RWPE1 (cell line): ENCODE measurements at places on chromosomes 2 and 18.

GRCh38 chr2:54879032-54879431 is 155.6 kb downstream of the EML6 start:
- DNase-seq = no peak

DNA sequence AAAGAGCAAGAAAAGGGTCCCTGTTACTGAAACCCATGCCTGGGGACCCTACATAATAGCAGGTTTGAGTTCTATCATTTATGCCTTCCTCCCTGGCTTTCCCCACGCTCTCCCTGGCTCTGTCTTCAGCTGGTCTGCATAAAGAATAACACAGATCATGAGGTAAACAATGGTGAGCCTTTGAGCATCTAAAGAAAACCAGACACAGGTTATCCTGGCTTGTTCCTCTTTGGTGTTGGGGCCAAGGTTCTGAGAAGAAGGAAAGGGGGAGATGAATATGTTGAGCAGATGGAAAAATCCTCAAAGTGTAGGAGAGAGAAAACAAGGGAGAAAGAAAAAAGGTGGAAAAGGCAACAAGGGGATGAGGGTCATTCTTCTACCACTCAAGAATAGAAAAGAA is 127.3 kb downstream of the CABYR start:
- no peak for DNase-seq

- DNase-seq = no peak
These were observed 12.0 kb downstream of the SLC30A3 start for GRCh38 chr2:27250652-27251379.

DNA sequence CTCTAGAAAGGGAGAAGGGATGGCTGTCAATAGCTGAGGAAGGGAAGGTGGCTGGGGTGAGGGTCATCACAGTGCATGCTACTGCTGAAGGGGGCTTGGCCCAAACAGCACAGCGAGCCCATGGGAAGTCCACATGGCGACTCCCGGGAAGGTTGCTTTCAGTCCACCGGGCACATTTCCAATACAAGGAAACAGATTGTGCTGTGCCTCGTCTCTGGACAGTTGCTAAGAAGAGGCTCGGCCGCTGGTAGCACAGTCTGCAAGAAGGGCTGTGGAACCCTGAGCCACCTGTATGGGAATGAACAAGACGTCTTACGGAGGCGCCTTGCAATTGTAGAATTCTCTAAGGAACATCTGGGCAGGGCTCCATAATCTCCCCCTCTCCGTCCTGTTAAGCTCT is 123.1 kb downstream of the CELF4 start:
- no peak for DNase-seq

GRCh38 chr2:209917154-209917771 is 85.2 kb upstream of the RPE start:
- no peak for DNase-seq

DNA sequence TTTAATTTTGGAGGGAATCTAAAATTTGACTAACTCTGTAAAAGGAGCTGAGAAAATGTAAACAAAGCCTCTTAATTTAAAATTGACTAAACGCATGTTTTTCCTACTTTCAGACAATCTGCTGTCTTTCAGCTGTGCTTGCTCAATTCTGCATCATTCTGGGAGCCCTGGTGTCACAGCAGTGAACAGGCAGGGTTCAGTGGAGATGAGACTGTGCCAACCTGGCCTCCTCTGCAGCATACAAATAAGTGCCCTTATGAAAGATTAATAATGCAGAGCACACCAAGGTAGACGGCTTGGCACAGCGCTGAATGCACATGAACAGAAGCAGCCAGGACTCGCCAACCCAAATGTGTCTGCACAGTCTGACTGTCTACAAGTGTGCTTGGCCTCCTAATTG is 222.0 kb upstream of the CHAC2 start:
- no peak for DNase-seq

DNA sequence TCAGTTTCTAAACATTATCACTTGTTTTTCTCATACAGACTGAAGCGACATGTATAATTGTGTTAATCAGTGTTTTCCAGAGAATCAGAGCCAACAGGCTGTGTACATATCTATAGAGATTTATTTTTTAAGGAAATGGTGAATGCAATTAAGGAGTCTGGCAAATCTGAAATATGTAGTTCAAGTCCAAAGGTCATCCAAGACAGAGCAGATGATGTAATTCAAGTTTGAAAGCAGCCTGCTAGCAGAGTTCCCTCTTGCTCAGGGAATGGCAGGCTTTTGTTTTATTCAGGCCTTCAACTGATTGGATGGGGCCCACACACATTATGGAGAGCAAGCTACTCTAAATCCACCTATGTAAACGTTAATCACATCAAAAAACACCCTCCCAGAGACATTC is 282.6 kb downstream of the CBLN2 start:
- DNase-seq = no peak

- no peak for DNase-seq
These were observed 11.6 kb downstream of the TMX3 start for GRCh38 chr18:68703326-68703725.

DNA sequence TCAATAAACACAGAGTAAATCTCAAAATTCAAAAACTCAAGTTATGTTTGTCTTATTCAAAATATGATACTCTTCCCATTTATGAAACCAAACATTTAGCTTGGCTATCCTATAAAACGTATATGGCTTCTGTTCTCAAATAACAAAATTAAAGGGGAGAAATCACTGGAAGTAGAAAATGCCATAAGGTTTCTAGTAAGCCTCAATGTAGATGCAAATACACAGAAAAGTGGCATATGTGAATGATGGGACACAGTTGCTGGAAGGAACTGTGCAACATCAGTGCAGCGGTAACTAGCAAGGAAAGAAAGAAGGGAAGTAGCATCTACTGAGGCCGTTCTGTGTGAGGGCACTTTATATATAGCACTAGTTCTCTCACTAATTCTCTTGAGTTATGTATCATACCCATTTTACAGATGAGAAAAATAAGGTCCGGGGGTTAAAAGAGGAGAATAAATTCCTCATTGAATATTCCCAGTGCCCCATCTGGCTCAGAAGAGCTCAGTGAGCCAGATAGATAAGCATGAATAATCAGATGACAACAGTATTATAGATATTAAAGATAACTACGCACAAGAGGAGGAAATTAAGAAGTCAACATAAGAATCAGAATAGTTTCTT is 27.2 kb downstream of the NBAS start:
- no peak for DNase-seq

DNA sequence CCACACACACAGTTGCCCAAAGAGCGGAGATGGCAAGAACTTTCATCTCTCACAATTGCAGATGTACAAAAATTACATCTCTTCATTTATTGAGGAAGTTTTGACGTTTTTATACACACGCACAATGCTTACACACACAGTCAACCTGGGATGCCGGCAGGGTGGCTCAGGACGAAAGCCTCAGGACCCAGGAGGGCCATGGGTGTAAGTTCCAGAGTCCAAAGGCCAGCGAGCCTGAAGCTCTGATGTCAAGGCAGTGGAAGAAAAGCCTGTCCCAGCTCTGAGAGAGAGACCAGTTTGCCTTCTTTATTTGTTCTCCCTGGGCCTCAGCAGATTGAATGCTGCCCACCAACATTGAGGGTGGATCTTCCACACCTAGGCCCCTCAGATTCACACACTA is 10.1 kb downstream of the AMER3 start:
- DNase-seq = no peak
